ENCODE measurements at places on chromosomes 7 and 10. TPM values are rescaled to one million over a fixed set of nuclear protein-coding genes. Genes with fewer than 3 reads are reported as not detected.

DNA sequence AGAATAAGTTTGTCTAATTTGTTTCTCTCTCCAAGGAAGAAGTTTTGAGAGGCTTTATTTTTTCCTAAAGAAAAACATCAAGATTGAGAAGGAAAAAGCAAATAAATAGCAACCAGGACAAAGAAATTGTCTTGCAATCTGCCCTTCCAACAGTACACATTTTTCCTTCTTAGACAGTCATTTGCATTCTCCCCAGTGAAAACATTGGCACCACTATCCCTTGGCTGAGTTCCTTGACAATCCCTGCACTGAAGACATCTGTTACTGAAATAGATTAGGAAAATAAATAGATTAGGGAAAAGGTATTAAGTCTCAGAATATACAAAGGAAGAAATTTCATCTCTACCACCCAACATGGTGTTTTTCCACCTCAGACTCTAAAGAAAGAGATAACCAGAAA lies 12.2 kb upstream of the TMEM243 start:
- DNase-seq: no peak

- no peak for DNase-seq
Observed at GRCh38 chr10:16509996-16510395, 11.7 kb downstream of the C1QL3 start.

DNA sequence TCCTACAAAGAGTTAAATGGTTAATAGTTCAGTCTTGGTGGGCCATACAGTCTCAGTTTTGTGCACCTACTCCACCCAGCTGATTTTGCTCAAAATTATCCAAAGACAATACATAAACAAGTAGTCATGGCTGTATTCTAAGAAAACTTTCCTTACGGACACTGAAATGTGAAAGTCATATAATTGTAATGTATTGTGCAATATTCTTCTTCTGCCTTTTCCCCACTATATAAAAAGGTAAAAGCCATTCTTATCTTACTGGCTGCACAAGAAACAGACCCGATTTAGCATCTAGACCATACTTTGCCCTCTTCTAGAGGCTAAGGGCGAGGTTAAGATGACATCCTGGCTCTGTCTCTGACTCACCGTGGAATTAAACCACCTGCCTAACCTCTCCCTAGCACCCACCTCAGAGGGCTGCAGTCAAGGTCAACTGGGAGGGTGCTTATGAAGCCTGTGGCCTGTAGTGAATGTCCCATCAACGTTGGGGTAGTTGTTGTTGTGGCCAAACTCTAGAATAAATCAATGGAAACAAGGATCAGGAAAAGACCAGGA lies 63.8 kb upstream of the DOCK1 start:
- no peak for DNase-seq

DNA sequence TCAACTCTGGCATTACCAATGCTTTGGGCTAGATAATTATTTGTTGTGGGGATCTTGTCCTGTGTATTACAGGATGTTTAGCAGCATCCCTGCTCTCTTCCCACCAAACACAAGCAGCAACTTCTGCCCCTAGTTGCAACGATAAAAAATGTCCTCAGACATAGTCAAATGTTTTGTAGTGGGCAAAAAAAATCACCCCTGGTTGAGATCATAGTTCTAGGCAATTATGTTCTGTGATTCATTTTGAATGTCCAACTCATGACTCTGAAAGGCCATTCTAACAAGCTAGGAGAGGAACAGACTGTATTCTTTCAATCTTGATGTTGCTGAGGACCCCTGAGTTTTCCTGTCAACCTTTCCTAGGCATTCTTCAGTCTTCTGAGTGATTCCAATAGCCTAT lies 79.5 kb downstream of the RTKN2 start:
- no peak for DNase-seq

DNA sequence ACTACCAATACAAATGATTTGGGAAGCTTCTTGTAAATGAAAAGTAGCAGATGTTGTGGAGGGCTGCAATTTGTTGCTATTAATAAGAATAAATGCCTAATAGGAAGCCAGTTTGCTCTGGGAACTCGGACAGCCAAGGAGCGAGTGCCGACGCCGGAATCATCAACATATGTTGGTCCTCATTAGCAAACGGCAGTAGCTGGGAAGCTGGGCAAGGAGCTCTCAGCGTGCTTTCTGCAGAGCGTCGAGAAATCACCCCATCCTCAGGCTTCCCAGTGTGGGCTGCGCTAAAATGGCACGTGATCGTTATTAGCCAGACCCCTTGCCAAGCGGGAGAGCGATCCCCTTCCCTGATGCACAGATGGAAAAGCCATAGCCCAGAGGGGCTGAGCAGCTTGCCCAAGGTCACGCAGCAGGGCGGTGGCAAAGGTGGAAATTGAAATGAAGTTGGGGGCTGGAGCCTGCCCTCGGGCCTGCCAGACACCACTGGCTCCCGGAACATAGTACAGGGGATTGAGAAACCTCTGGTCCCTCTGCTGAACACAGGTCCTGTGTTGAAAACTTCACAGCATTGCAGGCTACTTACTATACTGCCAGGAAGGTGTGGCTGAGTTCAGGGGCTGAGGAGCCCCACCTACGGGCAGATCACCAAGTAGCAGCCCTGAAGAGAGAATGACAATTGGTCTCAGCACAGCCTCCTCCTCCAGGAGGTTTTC lies 326.9 kb downstream of the PLXNA4 start:
- DNase-seq: peak; percentile 60

GRCh38 chr10:58157076-58157766 lies 110.5 kb downstream of the IPMK start:
- no peak for DNase-seq

DNA sequence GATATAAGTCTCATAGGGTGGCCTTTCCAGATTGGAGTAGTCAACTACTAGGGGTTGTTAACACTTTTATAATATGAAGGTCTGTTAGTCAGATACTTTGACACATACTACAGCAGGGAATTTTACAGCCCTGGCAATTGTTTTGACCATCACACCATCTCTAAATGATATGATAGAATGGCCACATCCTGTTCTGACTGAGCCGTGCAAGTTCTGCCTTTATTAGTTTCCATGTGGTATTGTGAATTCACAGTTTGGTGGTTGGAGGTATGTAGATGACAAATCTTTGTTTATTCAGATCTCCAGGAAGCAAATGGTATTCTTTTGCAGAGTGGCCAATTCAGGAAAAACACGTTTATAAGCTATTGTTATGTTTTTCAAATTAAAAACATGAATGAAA lies 83.0 kb downstream of the NRG3 start:
- no peak for DNase-seq

GRCh38 chr10:70981936-70982335 lies 93.6 kb upstream of the PCBD1 start:
- DNase-seq: no peak

GRCh38 chr7:100003711-100004661 lies 11.4 kb upstream of the ZKSCAN1 start:
- DNase-seq: no peak

- no peak for DNase-seq
Observed at GRCh38 chr10:72133517-72133916, 45.2 kb upstream of the SPOCK2 start.

GRCh38 chr10:6100370-6100769 lies 11.5 kb downstream of the RBM17 start:
- DNase-seq: no peak

The CLDN15 gene
- 12.4 TPM for total RNA-seq

The MBLAC1 gene
- 7.0 TPM for total RNA-seq

The ZNF804B gene
- not detected for total RNA-seq

The NKX2-3 gene
- not detected for total RNA-seq

The GIMAP8 gene
- 10.7 TPM for total RNA-seq
